ENCODE measurements at places on chromosomes 6 and 20.
A peak's percentile ranks its signal among the peaks of the same experiment; 100 is the strongest.

DNA sequence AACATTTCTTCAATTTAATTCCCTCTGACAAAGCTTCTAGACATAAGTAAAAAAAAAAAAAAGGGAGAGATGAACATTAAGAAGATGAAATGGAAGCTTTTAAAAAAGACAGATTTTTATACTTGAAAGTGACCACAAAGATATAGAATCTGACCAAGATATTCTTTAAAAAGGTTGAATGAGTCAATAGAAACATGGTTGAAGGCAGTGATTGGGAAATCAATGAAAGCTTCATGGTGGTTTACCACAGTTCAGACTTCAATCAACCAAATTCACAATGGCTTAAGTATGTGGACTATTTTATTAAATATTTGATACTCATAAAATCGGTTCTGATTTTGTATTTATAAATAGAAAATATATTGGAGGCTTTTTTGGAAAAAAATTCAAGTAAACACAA lies 248.4 kb upstream of the HSF2 start:
- DNase-seq = no peak

DNA sequence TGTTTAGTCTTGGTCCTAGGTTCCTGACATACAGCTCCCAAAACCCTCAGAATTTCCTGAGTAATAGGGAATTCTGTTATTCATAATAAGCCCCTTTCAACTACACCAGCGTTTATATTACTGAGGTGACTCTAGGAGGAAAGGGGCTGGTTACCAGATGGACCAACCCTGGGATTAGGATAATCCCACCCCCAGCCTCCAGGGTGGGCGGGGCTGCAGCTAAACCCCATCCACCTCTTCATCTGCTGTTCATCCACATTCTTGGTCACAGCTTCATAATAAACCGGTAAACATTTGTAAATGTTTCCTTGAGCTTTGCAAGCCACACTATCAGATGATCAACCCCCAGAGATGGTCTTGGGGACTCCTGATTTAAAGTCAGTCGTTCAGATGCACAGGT lies 38.3 kb downstream of the NINL start:
- no peak for DNase-seq

GRCh38 chr6:158361068-158361467 lies 48.8 kb downstream of the TULP4 start:
- DNase-seq = no peak

DNA sequence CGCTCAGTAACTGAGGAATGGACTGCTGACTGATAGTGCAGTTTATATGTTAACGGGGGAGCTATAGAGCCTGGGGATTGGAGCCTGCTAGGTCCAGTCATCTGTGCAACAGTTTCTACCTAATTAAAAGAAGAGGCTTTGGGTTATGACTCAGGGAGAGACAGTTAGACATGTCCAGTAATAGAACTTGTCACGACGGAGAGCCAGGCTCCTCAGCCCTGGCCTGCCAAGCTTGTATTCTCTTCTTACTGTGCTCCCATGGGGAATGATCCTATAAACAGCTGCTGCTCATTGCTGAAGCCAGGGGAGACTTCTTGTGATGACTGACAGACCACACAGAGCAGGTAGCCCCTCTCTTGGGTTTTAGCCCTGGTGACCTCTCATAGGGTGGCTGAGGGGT lies 69.3 kb downstream of the SYNJ2 start:
- DNase-seq = no peak

DNA sequence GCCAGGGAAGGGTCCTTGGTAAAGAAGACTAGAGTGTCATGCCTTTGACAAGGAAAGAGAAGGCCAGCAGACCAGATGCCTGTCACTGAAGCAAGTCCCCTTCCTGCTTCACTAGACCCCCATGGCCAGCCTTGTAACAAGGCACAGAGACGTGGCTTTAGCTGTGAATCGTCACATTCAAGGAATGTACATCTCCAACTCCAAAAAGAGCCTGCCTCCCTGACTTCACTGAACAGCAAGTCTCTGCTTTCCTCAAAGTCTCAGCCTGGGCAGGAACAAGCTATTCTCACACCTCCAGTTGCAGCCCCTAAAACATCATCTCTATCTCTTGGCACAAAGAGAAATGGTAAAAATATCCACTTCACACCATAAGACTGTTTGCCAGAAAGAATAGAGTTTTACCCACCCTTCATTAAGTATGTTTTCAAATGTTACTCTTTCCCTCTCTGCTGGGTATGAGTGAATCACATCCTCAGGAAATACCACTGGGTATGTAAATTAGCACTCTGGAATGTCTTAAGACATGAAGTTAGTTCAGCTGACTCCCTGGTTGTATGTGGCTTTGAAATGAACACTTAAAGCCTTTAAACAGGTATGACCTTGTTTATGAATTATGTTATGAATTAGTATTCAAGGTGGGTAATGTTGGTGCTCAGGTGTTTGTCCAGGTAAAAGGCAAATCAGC lies 46.4 kb upstream of the NT5E start:
- DNase-seq = no peak

DNA sequence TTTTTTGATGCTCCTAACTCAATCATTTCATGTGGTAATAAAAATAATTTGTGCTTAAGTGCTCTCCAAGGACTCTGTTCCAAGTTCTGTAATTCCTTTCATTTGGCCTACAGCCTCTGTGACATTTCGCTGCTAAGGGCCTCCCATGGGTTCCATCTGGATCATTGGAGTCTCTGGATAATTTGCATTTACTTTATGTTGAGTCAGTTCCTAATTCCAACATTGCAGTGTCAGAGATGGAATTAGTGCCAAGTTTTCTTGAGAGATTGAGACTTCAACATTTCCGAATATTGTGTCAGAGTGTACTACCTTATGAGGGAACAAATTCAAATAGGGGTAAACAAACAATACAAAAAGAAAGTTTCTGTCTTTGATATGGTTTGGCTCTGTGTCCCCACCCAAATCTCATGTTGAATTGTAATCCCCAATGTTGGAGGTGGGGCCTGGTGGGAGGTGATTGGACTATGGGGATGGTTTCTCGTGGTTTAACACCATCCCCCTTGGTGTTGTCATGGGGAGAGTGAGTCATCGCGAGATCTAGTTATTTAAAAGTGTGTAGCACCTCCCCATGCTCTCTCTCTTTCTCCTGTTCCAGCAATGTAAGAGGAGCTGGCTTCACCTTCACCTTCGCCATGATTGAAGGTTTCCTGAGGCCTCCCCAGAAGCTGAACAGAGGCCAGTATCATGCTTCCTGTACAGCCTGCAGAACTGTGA lies 244.1 kb upstream of the TBX18 start:
- DNase-seq = no peak

GRCh38 chr6:164982389-164982788 lies 327.0 kb downstream of the C6orf118 start:
- no peak for DNase-seq

DNA sequence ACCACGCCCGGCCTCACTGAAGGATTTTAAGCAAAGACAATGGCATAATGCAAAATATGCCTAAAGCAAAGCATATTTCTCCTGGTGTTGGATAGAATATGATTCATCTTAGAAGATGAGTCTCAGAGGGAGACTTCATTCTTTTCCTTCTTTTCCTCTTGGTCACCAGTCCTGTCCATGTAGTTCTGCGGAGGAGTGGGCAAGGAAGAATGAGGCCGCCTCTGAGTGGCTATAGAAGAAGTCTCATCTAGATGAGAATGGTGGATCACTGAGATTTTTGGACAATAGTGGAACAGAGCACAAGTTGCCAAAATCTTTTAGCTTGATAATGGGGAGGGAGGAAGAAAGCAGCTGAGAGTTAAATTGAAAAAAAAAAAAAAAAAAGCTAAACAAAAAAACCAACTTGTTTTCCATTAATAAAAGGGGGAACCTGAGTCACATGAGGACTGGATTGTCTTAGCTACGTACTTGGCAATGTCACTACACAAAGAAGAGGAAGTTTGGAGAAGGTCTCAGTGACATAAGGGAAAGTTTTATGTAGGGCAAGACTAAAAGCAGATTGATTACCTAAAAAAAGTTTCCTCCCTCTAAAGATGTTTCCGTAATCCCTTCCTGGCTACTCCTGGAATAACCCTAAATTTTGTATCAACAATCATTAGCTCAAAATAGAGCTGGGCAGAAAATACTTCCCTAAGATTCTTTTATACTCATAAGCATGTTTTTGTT lies 6.0 kb downstream of the CD83 start:
- peak; percentile 11 for DNase-seq

DNA sequence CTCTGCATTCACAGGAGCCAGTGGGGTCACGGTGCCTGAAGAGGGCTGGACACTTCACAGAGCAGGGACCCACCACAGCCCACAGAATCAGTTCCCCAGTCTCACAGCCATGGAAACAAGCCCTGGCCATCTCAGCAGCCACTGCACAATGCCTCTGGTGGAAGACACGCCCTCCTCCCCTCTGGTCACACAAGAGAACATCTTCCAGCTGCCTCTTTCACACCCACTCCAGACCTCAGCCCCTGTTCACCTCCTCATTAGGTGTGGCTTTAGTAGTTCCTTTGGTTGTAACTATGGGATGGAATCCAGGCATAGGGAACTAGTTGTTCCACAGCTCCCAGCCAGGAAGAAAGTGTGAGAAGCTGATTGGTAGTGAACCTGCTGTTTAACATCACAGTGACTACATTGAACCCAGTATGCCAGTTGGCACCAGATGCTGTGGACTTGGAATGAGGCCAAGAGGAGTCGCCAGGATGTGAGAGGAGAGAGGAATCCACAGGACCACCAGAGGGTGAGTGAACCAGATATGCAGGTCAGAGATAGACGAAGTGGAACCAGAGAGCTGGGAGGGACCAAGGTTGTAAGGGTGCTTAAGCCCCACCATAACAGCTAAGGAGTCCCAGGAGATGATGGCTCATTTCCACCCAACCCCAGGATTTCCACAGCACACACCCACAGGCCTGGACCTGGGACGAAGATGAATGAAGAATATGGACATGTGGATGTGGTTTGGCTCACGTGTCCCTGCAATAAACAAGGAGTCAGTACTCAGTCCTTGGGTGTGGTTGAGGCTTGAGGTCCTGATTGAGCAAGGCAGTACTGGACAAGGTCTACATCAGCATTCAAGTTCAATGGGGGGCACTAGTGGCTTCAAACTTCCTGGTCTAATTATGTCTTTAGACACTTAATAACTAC lies 8.8 kb upstream of the BTN3A3 start:
- DNase-seq = no peak

DNA sequence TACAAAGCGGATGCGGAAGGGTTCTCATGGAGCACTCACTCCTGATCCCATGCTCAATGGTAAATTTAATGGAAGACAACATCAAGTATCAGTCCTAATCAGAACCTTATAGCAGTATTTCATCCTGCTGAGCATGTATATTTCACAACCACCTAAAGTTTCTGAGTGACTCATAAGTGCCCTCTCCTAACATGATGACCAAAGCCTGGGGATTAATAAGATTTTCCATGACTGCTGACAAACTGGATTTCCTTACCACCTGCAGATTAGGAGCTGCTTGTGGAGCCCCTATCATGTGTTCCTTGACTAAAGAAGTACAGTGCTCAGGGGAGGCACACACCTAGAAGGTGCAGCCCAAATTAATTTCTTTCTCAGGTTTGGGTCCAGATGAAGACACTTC lies 112.8 kb downstream of the INSM1 start:
- no peak for DNase-seq

DNA sequence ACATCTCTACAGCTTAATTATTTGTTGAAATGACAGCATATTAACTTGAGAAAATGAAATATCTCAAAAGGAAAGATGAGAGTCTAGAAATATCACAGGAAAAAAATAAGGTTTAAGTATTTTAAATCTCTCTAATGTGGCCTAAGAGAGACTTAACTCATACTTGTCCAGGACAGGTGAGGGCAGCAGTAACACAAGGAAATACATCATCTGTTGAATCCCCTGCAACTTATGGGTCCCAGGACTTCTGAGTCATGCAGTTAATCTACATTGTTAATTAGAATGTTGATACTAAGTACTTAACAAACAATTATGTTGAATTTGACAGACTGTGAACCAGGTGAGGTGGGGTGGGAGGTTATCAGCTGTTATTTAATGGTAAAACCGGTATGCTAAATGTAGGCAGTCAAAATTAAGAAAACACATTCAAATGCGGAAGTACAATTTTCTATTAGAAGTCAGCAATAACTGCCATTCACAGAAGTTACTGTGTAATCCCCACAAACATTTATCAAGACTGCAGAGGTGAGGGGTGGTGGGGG lies 87.9 kb downstream of the CEP57L1 start:
- peak; percentile 13 for DNase-seq

GRCh38 chr6:129686941-129687627 lies 22.9 kb downstream of the ARHGAP18 start:
- peak; percentile 70 for DNase-seq

DNA sequence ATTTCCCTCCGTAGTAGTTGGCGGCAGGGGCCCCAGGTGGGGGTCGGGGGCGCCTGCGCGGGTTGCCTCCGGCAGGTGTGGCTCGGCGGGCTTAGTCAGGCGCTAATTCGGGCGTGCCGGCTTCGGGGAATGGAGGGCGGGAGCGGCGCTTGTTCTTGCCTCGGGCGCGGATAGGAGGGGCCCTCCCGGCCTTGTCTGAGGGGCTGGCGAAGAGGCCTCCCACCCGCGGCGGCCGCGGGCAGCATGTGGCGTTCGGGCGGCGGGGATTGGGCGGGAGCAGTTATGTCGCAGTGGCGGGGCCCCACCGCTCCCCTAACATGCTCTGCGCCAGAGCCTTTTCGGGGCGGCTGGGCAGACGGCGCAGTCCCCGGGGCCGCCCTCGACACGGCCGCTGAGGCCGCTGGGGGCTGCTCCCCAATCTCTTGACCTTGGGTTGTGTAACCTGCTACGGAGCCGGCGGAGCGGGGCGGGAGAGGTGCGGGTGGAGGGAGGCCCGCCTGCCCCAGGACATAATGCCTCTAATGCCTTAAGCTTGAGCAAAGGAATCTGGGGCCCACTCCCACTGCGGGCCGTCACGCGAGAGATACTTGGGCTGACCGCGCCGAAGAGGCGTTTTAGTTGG lies 1.1 kb downstream of the AMD1 start:
- DNase-seq = no peak

DNA sequence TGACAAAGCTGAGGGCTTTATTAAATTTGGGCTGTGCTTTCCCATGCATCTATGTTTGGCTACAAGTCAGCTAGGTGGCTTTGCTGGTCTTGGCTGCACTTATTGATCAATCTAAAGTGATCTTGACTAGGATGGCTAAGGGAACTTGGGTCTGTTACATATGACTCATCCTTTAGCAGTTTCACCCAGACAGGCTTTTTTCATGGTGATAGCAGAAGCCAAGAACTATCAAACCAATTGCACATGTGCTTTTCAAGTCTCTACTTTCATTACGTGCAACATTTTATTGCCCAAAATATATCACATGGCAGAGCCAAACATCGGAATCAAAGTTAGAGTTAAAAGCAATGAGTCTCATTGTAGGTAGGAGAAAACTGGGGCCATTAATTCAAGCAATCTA lies 626.3 kb downstream of the TENT5A start:
- DNase-seq = no peak

- DNase-seq = no peak
Observed at GRCh38 chr6:117495869-117496268, 13.4 kb downstream of the DCBLD1 start.

DNA sequence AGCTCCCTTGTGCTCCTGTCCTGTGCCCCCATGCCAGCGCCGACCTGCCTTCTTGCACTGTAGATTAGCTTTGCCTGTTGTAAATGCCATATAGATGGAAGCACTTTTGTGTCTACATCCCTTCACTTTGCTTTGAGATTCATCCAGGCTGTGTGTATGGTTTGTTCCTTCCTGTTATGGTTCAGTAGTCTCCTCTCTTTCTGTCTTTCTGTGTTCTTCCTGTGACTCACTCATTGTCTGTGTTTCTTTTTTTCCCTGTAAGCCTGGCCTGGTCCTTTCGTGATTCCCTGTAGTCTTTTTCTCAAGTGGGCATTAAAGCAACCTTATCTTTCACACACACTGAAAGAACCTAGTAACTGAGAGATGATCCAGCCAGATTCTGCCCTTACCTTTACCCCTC lies 66.6 kb downstream of the JARID2 start:
- no peak for DNase-seq
